ENCODE measurements at places on chromosomes 11 and 22.

- DNase-seq = no peak
These were observed 30.7 kb downstream of the SERPIND1 start for GRCh38 chr22:20804650-20805049.

DNA sequence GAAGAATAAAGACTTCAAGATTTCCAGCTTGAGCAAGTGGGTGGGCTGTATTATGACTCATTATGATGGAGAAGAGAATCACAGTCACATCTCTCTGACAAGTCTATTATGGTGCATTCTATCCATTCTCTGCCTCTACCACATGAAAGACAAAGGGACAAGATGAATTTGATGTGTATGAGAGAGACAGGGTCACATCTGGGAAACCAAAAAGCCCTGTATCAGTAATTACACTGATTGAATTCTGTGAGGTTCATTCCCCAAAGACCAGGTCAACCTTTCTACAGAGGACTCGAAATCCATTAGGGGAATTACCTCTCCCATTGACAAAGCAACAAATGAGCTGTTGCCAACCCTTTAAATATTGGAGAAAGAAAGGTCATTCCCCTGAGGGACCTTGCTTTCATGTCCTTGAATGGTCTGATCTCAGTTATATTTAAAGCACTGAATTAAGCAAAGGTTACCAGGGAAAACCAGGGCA lies 109.6 kb downstream of the USP35 start:
- no peak for DNase-seq

DNA sequence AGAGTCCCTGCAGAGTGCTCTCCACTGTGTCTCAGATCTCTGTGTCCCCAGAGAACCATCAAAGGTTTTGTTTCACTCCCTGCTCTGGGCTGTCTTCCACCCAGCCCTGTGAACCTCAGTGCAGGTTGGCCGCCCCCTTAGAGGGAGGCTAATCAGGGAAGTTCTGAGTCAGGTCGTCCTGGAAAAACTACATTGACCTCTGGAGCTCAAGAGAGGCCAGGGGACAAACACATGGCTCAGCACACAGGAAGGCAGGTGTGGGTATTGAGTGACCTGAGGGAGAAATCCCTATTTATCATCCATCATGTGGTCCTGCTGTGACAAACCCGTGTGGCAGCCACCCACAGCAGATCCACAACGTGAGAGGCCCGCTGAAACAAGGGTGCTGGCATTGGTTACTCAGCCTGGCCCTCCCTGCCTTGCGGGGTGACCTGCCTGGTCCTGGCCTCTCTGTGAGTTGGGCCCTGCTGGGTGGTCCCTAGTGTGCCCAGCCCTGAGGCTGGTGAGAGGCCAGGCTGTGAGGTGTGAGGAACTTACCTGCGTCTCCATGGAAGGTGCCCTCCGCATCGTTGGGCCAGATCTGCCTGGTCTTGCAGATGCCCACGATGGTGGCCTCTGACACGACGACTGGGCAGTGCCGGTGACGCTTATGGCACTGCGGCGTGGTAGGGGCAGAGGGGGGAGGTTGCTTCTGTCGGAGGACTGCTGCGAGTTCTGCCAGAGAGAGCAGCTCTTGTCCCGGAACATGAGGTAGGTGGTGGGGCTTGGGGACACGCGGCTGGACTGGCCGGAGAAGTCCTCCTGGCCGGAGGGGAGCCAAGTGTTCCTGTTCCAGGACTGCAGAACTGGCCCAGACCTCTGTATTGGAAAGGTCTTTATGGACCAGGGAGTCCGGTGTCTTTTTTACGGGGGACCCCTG lies 669 bp upstream of the BCR start:
- DNase-seq = no peak

DNA sequence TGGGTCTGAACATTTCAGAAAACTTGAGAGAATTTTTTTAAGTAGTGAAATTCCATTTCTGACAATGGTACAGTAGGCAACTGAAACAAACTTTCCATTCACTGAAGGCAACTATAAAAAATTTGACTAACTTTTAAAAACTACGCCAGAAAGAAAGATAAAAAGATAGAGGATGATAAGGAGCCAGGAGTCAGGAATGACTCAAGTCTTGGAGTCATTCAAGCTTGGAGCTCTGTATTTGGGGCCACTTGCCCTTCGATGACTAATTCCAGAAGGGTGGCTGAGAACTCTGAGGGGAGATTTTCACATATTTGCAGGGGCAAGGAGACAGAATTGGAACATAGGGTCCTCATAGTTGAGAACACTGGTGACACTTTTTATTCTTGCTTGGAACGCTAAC lies 1083.2 kb upstream of the CNTN5 start:
- no peak for DNase-seq

DNA sequence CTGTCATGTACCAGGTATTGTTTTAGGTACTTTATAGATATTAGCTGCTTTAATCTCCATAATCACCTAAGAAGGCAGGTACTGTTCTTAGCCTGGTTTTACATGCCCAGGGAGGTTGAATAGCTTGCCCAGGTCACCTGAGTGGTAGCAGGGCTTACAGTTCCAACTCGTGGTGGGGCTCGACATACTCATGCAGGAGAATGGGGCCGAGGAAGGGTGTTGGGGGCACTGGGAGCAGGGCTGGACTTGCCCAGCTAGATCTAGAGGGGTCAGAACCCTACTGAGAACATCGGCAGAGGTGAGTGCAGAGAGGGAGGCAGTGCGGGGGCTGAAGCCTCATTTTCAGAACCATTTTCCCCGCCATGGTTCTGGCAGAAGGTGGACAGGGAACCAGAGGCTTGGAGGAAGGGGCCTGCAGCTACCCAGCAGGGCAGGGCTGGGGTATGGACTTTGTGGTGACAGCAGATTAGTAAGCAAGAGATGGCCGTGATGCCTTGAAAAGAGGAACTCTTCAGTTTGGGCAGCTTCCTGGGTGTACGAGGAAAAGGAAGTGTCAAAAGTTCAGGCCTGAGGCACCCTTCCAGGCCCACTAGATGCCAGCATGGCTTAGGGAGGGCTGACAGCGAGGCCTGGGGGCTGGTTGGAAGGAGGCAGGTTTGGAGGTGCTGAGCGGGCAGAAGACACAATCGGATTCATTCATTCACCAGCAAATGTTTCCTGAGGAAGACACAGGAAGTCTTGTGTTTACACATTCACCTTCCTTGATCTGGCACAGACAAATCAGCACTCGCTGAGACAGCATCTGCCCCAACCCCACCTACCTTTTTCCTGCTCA lies 54.7 kb upstream of the LYVE1 start:
- no peak for DNase-seq
